Stimulated activated CD8-positive, alpha-beta memory T cell treated with anti-CD3 and anti-CD28 coated beads, Interleukin-15, amount 100 ng/mL, for 4 hours (primary cell): ENCODE measurements at places on chromosomes 13 and 19.

GRCh38 chr13:25688536-25688935 is 316.8 kb downstream of the ATP8A2 start:
- DNase-seq, result no peak

GRCh38 chr13:34933349-34933748 is 8.7 kb upstream of the NBEA start:
- no peak for DNase-seq

DNA sequence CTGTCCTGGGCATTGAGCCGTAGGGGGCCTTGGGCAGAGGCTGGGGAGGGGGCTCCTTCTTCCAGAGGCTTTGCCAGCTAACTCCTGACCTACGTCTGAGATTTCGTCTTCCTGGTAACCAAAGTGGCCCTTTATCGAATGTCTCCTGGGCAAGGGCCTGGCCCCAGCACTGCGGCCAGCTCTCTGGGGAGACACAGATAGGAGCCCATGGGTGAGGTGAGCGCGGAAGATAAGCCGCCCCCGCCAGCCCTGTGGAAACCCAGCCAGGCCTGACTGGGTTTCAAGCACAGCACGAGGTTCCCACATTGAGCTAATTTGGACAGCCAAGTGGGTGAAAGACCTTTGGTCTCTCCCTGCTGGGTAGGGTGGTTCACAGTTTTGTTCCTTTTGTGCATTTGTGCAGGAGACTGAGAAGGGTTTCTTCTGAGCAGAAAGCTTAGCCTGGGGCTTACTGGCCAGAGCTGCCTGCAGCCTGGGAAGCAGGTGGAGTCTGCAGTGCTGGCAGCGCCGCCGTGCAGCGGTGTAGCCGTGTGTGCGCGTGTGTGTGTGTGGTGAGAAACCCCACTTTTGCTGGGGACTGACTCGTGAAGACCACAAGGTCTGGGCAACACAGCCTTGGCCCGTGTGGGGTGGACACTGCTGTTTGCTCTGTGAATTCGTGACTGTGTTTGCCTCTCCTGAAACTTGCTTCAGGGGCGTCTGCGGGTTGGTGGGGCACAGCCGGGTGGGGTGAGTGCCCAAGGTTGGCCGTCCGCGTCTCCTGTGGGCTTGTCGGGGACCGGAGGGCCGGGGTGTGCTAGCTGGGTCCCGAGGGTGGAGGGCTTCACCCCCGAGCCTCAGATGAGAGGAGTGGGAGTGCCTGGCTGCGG is 2.5 kb downstream of the BSG start:
- no peak for DNase-seq

- no peak for DNase-seq
Measured at GRCh38 chr19:41994994-41995958, 1.2 kb upstream of the ATP1A3 start.

DNA sequence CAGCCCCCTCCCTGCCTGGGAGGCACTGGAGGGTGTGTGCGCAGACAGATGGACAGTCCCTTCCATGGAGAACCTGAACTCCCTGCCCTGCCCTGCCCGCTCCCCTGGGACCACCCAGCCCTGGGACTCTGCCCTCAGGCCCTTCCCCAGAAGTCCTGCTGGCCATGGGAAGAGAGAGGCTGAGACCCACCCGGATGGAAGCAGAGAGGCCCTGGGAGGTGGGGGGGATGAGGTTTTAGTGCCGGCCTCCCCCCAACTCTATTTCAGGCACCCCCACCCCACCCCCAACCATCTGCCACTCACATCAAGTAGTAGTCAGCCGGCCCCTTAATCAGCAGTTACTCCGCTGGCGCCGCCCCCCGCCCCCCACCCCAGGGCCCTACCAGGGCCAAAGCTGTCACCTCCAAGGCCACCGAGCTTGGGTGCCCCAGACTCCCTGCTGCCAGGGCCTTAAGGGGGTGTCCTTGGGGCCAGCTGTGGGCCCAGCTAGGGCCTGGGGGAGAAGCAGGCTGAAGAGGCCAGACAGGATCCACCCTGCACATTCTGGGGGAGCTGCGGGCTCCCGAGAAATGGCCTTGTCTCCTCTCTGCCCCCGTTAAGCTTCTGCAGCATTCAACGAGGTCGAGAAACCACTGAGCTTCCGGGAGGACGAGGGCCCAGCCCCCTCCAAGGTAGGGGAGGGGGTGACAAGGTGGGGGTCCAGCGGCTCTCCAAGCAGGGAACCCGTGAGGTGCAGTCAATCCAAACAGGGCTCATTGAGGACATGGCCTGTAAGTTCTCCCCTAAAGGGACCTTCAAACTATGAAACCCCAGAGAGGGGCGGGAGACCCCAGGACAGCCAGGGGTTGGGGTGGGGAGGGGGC is 17.4 kb downstream of the NMRK2 start:
- DNase-seq, result no peak

DNA sequence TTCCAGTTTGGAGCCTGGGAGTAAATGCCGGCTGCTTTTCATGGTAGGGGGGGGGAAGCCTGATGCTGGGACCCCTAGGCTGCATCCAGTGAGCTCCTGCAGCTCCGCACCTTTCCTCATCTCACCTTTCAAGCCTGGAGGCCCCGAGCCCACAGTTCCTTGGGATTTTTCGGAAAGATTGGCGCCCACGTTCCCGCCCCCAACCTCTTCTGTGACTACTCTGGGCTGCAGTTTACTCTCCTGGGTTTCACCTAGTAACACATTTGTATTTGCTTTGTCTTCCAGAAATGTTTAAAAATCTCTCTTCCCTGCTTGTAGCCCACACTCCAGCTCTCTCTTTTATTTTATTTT is 51.9 kb upstream of the SPATA13 start:
- no peak for DNase-seq

GRCh38 chr19:54420383-54421168 is 5.3 kb downstream of the TTYH1 start:
- no peak for DNase-seq
